ENCODE measurements at places on chromosomes 4 and X.

- no peak for DNase-seq
Observed at GRCh38 chrX:44507292-44507691, 35.4 kb downstream of the FUNDC1 start.

DNA sequence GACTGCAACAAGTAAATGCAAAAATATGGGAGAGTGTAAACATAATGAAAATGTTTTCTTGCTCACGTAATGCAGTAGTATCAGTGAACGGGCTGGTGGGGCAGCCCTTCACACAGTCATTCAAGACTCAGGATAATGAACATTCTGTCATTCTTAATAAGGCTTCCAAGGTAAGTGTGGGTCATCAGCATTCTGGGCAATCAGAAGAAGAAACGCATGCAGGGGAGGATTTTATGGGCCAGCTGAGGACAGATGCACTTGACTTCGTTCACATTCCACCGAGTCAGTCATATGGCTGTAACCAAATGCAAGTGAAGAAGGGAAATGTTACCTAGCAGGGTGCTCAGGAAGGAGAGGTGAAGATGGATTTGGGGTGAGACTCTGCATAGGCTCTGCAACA, 68.0 kb upstream of the MAP9 start:
- no peak for DNase-seq

DNA sequence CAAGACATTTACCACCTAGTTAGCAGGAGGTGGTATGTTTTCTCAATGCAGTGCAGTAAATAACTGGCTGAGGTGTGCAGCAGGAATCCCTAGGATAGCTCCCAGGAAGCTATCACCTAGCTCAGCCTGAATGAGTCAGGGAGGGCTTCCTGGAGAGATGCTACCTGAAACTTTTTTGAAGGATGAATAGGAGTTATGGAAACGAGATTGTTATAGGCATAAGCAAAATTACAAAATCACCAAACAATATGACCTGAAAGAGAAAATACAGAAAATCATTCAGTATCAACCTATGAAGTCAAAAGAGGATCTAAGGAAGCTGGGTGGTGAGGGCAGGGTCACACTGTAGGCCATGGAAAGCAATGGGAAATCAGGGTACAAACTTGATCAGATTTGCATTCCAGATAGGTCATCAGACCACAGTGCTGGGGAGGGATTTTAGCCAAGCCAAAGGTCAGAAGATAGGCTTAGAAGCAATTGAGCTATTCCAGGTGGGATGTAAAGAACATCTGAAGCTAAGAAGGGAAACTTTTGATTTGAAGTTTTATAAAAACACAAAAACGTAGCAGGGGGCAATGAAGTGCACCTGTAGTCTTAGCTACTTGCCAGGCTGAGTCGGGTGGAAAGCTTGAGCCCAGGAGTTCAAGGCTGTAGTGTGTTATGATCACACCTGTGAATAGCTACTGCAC, 11.3 kb downstream of the AREG start:
- DNase-seq: no peak

GRCh38 chr4:118969359-118969758, 80.7 kb downstream of the SYNPO2 start:
- DNase-seq: no peak

GRCh38 chr4:183320211-183321059, at the start of gene CLDN22:
TSS of gene CLDN22 (minus strand) at chr4:183320276. CDS start at chr4:183320218, 58 bp downstream.
- no peak for DNase-seq

DNA sequence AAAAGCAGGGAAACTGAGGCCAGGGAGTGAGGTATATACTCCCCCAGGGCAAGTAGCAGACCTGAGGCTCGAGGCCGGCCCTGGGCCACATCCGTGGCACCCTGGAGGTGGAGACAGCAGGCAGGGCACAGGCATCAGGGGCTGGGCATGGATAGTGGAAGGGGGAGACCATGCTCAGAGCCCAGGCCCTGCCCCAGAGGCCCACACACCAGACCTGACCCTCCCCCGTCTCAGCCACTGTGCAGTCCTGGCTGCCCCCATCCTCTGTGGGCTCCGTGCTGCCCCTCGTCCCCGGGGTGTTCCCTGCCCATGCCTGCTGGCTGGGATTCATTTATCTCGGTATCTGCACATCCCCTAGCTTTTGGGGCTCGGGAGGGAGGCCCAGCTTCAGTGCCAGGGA, 103.1 kb upstream of the NKX1-1 start:
- DNase-seq: no peak

DNA sequence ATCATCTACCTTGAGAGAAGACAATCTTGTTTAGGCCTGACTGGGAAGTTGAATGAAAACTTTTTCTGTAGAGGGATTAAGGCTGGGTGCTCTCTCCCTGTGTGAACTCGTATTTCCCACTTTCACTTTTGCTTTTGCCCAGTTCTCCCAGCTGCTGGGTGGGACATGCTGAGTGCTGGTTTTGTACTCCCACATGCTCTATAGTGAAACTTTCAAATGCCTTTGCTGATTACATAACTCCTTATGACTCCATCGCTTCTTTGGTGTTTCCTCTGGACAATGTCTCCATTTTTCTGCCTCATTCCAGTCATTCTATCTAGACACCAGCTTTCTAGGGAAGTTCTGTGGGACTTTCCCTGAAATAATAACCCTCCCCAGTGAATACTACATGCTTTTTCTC, 100.5 kb downstream of the CLNK start:
- DNase-seq: no peak

- DNase-seq: no peak
Observed at GRCh38 chr4:181592221-181592745, 650.9 kb upstream of the TENM3 start.

- DNase-seq: no peak
Observed at GRCh38 chr4:175813204-175813603, 1.1 kb upstream of the GPM6A start.

DNA sequence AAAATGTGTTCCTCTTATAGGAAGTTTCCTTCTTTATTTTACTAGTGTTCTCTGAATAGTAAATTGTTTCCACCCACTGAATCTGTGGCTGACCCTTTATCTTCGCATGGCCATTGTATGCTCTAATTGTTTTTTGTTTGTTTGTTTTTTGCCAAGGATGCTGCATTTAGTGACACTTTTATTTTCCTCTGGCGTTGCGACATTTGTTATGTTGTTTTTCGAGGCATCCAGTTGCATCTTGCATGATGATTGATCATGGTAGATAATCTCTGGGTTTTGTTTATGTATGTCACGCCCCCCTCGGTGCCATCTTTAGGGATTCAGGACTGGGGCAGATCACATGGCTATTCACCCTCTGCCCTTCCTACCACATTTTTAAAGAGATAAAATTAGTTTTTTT, 2.2 kb downstream of the NMU start:
- no peak for DNase-seq
